Activated CD8-positive, alpha-beta T cell treated with anti-CD3 and anti-CD28 coated beads for 36 hours (primary cell): ENCODE measurements at places on chromosomes 16 and 17.

- H3K36me3 ChIP-seq = no peaks in the 10 kb centered on the region
- no peaks in the 10 kb centered on the region for H3K4me1 ChIP-seq
- H3K4me3 ChIP-seq = no peak overlapping the region
- H3K27me3 ChIP-seq = no peaks in the 10 kb centered on the region
- no peak for DNase-seq
- no peak overlapping the region for H3K27ac ChIP-seq
These were observed 52.8 kb downstream of the TOX3 start for GRCh38 chr16:52494145-52494544.

DNA sequence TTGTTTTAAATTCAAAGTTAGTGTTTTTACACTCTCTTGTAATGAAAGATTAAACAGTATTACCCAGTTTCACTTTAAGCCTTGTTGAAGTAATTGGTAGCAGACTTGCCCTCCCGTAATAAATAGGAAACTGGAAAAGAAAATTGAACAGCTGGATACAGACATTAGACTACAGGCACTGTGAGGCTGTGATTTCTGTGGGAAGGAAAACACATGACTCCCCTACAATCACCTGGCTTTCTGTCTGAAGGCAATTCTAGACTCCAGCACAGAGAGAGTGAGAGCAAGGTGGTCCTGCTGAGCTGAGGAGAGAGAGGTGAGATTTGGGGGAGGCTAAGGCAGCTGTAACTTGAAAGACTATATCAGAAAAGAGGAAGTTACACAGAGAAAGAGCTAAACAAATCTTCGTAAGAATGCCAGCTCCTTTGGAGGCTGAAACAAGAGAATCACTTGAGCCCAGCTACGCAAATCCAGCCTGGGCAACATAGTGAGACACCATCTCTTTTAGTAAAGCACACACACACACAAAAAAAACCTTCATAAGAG lies 57.8 kb upstream of the CDYL2 start:
- H3K27me3 ChIP-seq = peaks cover 11% of the 10 kb centered on the region
- no peak overlapping the region for H3K4me3 ChIP-seq
- H3K4me1 ChIP-seq = no peaks in the 10 kb centered on the region
- H3K27ac ChIP-seq = no peak overlapping the region
- peaks cover 5% of the 10 kb centered on the region for H3K36me3 ChIP-seq
- DNase-seq = no peak

- H3K36me3 ChIP-seq = no peaks in the 10 kb centered on the region
- no peaks in the 10 kb centered on the region for H3K4me1 ChIP-seq
- H3K4me3 ChIP-seq = no peak overlapping the region
- no peak overlapping the region for H3K27ac ChIP-seq
- no peak for DNase-seq
These were observed 45.3 kb downstream of the JPH3 start for GRCh38 chr16:87647431-87648185.

- no peak overlapping the region for H3K27ac ChIP-seq
- no peaks in the 10 kb centered on the region for H3K4me1 ChIP-seq
- no peak overlapping the region for H3K4me3 ChIP-seq
- no peaks in the 10 kb centered on the region for H3K36me3 ChIP-seq
These were observed 202.6 kb upstream of the MYOCD start for GRCh38 chr17:12463102-12463501.

- no peaks in the 10 kb centered on the region for H3K27me3 ChIP-seq
- peak; percentile 70 for DNase-seq
- peaks cover 2% of the 10 kb centered on the region for H3K4me1 ChIP-seq
- H3K27ac ChIP-seq = no peak overlapping the region
- no peaks in the 10 kb centered on the region for H3K36me3 ChIP-seq
These were observed 43.0 kb upstream of the TANGO6 start for GRCh38 chr16:68800257-68800875.

DNA sequence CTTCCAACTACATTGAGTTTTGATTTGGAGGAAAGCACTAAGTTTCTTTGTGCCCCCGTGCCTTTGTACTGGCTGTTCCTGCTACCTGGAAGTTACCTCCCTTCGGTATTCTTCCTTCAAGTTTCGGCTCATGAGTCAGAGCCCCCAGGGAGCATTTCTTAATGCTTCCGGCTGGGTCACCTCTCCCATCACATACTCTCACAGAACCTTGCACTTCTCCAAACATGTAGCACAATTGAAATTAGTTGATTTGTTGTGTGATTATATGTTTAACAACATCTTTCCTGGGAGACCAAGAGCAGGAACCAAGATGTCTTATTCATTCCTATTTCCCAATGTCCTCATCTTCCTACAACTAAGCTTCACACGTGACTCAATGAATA lies 158.6 kb upstream of the CDH5 start:
- no peak overlapping the region for H3K27ac ChIP-seq
- no peak overlapping the region for H3K4me3 ChIP-seq
- H3K27me3 ChIP-seq = peaks cover 2% of the 10 kb centered on the region
- no peaks in the 10 kb centered on the region for H3K36me3 ChIP-seq

GRCh38 chr17:73297934-73298861 lies 13.6 kb downstream of the CDC42EP4 start:
- no peak for DNase-seq
- no peak overlapping the region for H3K27ac ChIP-seq
- H3K4me3 ChIP-seq = no peak overlapping the region

DNA sequence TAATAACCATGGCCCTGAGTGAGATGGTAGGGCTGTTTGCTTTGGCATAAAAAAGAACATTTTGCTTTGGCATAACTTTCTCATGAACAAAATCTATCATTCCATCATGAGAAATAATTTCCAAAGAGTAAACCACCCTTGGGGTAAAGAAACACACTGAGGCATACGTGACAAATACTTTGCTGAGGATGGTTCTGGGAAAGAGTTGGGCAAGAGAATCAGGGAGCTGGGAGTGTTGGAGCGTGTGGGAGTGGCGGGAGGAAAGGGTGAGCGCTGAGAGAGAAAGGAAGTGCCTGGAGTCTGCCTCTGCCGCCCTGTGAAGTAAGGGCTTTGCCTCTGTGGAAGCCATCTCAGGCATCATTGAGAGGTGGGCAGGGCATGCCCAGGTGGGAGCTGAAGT lies 60.2 kb upstream of the ARHGAP44 start:
- H3K27me3 ChIP-seq = peaks cover 2% of the 10 kb centered on the region
- no peaks in the 10 kb centered on the region for H3K36me3 ChIP-seq
- H3K27ac ChIP-seq = no peak overlapping the region
- no peaks in the 10 kb centered on the region for H3K4me1 ChIP-seq

DNA sequence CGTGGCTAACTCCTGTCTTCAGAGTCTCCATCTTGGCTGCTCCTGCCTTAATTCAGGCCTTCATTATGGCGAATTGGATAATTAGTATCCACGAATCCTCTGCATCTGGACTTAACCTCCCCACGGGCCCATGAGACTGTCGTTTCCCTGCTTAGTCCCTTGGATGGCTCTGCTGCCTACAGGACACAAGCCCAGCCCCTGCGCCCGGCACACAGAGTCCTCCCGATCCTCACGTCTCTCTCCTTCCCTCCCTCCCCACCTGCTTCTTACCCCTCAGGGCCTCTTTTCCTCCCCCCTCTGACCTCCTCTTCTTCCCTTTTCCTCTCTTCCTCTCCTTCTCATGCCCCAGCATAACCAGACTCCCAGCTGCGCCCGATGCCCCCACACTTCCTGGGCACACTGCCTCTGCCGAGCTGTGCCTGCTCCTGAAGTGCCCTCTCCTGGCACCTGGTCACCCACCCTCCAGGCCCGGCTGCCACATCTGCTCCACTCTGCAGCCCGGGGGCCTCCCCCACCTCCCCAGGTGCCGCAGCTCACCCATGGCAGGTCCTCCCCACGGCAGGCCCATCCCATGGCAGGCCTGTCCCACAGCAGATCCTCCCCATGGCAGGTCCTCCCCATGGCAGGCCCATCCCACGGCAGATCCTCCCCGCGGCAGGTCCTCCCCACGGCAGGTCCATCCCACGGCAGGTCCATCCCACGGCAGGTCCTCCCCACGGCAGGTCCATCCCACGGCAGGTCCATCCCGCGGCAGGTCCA lies 45.9 kb downstream of the RPH3AL start:
- no peak overlapping the region for H3K27ac ChIP-seq
- no peak overlapping the region for H3K4me3 ChIP-seq
- no peaks in the 10 kb centered on the region for H3K4me1 ChIP-seq
- H3K27me3 ChIP-seq = no peaks in the 10 kb centered on the region
- no peaks in the 10 kb centered on the region for H3K36me3 ChIP-seq
- no peak for DNase-seq

DNA sequence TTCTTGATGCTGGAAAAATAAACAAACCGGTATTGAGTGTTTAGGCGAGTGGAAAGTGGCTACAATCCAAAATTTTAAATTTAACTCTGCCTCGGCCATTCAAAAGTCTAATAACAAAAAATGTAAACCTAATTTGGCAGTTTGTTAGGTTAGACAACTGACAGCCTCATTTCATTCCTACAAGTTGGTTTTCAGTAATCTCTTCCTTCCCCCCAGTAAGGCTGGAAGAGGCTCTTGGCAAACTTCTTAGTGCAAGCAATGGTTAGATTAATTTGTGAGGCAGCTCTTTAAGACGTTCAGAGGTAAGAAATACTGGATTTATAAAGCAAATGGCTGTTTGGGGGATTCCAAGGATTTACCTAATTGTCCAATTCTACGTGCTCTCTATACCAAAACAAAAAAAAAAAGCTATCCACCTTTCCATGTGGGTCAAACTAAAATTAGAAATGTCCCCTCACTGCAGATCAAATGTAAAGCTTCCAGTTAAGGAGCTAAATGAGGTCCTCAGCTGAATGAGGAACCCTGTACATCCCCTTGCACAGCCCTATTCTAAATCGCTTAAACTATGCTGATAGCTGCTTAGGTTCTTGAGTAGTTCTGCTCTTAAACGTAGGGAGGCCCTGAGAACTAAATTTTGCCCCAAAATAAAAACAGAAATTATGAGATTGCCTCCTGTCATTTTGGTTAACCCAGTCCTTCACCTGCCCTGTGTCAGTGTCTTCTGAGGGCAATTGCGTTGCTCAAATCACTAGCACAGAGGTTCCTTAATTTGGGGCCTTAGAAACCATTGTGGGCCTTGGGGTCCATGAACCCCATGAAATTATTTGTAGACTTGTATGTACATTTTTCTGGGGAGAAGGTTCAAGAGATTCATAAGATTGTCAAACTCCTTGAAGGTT lies 2.9 kb downstream of the HEXIM1 start:
- no peaks in the 10 kb centered on the region for H3K27me3 ChIP-seq
- H3K27ac ChIP-seq = peak overlapping the region; percentile 85
- peaks cover 17% of the 10 kb centered on the region for H3K36me3 ChIP-seq
- peaks cover 30% of the 10 kb centered on the region for H3K4me1 ChIP-seq
- no peak for DNase-seq
- H3K4me3 ChIP-seq = peak overlapping the region; percentile 98

DNA sequence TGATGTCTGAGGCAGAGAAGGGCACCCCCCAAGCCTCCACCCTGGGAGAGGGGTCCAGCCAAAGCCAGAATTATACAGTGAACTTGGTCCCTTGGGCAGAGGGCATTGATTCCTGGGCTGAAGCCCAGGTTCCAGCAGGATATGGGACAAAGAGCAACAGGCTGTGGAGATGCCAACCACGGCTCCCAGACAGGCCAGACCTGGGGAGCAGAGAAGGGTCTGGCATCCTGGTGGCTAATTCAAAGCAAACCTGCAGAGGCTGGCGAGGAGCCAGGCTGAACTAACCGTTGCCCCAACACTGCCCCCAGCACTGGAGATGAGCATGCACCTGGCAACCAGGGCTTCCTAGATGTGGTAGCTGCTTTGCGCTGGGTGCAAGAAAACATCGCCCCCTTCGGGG lies 3.0 kb downstream of the CES3 start:
- H3K4me1 ChIP-seq = peaks cover 8% of the 10 kb centered on the region
- no peak for DNase-seq
- H3K27ac ChIP-seq = no peak overlapping the region
- no peaks in the 10 kb centered on the region for H3K36me3 ChIP-seq
- peaks cover 4% of the 10 kb centered on the region for H3K27me3 ChIP-seq

- no peak overlapping the region for H3K4me3 ChIP-seq
- H3K4me1 ChIP-seq = peaks cover 25% of the 10 kb centered on the region
- no peak for DNase-seq
- H3K27me3 ChIP-seq = no peaks in the 10 kb centered on the region
These were observed 87.0 kb downstream of the HELZ start for GRCh38 chr17:67157732-67158639.

DNA sequence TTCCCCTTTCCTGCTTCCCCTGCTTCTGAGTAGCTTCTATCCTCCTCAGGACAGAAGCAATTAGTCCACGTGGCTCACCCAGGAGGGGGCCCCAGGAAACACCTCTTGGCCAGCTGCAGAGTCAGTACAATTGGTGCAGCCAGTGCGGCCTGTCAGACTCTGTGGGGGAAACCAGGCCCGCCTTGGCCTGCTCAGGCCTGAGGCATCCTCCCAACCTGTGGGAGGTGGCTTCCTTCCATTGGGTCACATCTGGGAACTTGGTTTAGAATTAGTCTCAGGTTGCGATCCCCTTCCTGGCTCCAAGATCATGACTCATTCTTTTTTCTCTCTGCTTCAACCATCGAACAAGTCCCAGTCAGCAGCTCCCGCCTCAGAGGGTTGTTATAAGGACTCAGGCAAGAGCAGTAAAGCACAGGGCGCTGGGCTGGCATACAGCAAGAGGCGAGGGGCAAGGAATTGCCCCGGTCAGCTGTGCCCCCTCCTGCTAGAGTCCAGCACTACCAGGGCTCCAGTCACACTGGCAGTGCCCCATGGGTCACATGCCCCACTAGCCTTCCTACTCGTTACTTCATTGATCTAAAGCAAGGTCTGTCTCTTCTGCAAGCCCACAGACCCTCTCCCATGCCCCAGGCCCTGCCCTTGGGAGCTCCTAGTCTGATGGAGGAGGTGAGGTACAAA lies 8.1 kb upstream of the EPX start:
- H3K36me3 ChIP-seq = no peaks in the 10 kb centered on the region
- no peaks in the 10 kb centered on the region for H3K27me3 ChIP-seq
- no peak for DNase-seq
- no peak overlapping the region for H3K27ac ChIP-seq
- no peak overlapping the region for H3K4me3 ChIP-seq

DNA sequence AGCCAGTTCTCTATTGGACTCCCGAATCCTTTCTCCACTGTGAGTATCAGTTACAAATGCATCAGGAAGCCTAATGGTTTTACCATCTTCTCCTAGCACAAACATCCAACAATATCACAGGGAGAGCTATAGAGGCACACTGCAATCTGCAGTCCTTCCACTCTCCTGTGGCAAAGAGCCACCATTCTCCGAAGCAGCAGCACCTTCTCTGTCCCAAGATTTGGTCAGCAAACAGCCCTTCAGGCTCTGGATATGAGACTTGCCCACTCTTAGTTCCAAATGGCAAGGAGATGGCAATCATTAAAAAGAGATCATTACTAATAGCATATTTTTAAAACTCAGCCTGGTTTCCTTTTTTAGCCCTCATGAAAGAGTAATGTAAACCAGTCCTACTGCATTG lies 223.4 kb downstream of the HS3ST3A1 start:
- no peaks in the 10 kb centered on the region for H3K4me1 ChIP-seq
- H3K4me3 ChIP-seq = no peak overlapping the region
- no peak for DNase-seq
- H3K27me3 ChIP-seq = no peaks in the 10 kb centered on the region
- no peaks in the 10 kb centered on the region for H3K36me3 ChIP-seq

DNA sequence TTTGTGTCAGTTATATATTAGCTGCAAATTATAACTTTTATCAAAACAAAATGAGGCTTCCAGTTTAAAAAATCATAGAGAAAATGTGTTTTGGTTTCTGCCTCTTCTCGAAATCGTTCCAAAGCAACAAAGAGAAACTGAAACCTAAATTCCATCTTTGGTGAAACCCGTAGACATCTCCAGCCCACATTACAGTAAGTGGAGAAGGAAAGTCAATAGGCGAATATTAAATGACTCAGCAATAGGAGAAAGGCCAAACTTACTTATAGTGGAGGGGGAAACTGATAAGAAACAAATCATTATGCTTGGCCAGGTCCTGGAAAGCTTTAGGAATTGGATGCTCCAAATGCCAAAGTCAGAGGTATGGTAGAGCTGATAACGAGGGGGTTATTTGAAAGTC lies 103.0 kb upstream of the SHISA6 start:
- DNase-seq = no peak
- no peaks in the 10 kb centered on the region for H3K4me1 ChIP-seq
- no peak overlapping the region for H3K27ac ChIP-seq
- H3K36me3 ChIP-seq = no peaks in the 10 kb centered on the region
- no peak overlapping the region for H3K4me3 ChIP-seq
- H3K27me3 ChIP-seq = no peaks in the 10 kb centered on the region
